ENCODE measurements at places on chromosomes 7 and 10. TPM values are rescaled to one million over a fixed set of nuclear protein-coding genes. Genes with fewer than 3 reads are reported as not detected.

Gene DOCK4
- total RNA-seq = 170 TPM

Gene EVX1
- total RNA-seq = not detected

Gene BLNK
- total RNA-seq = not detected

Gene EBLN1
- total RNA-seq = not detected

Gene MUC3A
- total RNA-seq = under 0.01 TPM

Gene ZNF680
- 8.5 TPM for total RNA-seq

Gene PDLIM1
- 63.7 TPM for total RNA-seq

Gene ZSCAN25
- total RNA-seq = 13.1 TPM

Gene SYT15
- total RNA-seq = 0.10 TPM
